ENCODE measurements at places on chromosomes 2 and 18.

DNA sequence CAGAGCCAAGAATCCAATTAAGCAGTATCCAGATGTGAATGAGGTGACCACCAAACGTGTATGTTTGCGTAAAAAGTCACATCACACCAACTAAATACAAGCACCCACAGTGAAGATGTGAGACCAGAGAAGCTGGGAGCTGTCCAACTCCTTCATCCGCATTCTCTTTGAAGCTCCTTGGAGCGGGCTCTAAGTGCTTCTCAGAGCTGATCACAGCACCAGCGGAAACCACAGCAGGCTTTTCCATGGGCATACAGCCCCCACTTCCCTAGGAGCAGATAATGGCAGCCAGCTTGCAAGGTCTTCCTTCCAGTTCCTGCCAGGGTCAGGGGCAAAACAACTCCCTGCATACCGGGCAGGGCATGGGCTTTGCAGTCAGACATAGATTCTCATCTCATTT is 36.4 kb downstream of the REEP1 start:
- DNase-seq: no peak

GRCh38 chr2:138713504-138713903 is 66.7 kb downstream of the NXPH2 start:
- DNase-seq: no peak

DNA sequence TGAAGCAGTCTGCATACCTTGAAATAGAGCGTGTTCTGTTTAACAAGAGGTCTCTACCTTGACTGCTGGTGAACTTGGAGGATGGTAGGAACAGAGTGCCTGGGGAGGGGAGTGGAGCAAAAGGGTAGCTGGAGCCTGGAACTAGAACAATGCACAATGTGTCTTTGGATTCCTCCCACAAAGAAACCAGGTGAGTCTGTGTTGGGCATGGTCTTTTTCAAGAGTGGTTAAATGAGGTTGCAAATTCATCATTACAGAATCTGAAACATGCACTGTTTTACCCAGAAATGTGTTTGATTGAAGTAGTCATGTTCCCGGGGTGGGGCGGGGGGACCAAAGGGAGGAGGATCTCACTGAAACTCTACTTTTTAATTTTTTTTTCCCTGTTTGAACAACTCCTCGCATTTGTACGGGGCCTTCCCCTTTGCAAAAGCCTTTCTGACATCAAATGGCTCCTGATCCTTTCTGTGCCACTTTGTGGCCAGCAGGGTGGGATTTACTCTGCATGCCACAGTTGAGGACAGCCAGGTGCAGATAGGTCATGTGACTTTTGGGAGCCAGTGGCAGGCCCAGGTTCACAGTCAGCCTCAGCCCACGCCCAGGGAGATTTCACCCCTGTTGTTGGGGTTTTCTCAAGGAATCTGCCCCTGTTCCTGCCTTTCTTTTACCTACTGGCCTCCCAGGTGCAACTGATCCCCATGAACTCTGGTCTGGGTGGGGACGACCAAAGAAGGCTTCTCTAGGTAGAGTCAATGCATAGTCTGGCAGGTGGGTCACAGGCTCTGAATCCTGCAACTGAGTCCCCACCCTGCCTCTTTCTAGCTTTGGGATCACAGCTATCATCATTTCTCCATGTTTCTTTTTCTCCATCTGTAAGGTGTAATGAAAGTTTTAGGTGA is 28.2 kb downstream of the MYCN start:
- DNase-seq: no peak

GRCh38 chr2:53880756-53881155 is 21.0 kb upstream of the GPR75 start:
- no peak for DNase-seq

GRCh38 chr2:66024391-66024790 is 410.5 kb upstream of the MEIS1 start:
- peak; percentile 5 for DNase-seq

- no peak for DNase-seq
These were observed 127.3 kb downstream of the MREG start for GRCh38 chr2:215886022-215886421.

- no peak for DNase-seq
These were observed 263.2 kb downstream of the RAD51AP2 start for GRCh38 chr2:17255071-17255470.

- DNase-seq: no peak
These were observed 526.9 kb upstream of the FANCL start for GRCh38 chr2:58767828-58768714.

- DNase-seq: no peak
These were observed 135.1 kb downstream of the ACTR3 start for GRCh38 chr2:114025030-114025429.

GRCh38 chr2:151904021-151904420 is 75.8 kb upstream of the ARL5A start:
- DNase-seq: no peak

GRCh38 chr2:225226441-225226840 is 173.1 kb upstream of the NYAP2 start:
- DNase-seq: no peak
